SIG-M5 (cell line): ENCODE measurements at places on chromosomes 7 and 10.

DNA sequence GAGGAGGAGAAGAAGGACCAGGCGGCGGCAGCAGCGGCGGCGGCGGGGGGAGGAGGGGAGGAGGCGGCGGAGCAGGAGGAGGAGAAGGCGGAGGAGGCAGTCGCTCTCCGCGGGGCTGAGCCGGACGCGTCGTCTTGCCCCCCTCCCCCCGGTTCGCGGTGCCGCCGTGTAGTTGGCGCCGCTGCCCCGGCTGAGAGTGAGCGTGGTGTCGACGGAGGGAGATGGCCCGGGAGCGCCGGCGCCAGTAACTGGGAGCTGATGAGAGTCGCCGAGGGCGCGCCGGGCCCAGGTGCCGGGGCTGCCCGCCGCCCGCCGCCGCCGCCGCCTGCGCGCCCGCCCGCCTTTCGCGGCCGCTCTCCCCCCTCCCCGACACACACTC, 257 bp downstream of the WAC start:
- no peak for DNase-seq

DNA sequence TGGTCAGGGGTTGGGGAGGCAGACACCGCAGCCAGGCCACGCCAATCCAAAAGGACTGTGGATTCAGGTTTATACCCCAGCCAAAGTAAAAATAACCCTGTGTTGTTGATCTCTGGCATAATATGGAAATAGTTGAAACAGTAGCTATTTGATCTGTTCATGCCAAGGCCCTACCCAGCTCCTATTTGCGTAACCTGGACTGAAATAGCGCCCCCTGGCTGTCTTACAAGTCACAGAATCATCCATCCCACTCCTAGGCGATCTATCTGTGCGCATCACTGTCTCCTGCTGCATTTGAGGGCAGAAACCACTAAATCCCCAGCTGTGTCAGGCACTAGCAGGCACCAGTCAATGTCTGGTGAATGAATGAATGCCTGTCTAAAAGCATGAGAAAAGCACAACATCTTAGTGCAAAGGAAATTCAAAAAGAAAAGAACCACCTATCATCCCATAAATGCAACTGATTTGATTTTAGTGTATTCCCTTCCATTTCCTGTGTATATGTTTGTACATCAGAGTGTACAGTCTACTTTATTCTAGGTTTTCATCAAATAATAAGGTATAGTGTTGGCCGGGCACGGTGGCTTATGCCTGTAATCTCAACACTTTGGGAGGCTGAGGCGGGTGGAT, 160.0 kb downstream of the SLIT1 start:
- DNase-seq: no peak

GRCh38 chr7:11343818-11344413, 370.2 kb downstream of the PHF14 start:
- DNase-seq: no peak

DNA sequence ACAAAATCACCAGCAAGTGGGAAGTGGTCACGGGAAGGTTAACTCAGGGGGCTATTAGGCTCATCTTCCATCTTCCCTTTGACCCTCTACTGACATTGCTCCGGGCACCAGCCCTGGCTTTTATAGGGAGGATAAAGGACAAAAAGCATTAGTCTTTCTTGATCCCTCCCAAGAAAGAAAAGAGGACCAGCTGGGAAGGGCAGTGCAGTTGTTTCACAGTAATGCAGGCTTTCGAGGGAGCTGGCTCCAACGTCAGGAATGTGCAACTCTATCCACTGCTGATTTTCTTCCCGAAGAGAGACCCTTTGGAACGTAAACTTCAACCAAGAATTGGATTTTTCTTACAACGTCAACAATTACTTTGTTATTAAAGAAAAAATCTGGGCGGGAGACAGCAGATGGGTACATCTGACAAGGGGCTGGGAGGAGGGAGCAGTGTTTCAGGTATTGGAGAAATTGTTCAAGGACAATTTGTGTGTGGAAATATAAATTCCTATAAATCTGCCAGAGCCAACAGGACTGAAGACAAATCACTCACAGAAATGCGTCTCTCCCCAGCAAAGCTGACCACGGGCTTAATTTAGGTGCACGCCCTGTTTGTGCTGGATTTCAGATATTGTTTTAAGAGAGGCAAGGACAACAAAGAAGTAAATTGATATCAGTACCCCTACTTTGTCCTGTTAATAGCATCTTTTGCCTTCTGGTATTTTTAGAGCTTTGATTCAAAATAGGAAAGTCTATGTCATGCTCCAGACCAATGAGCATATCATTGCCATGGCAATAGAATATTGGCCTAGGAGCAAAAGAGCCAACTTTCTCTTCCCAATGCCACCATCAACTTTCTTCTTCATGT, 23.4 kb upstream of the ARID5B start:
- DNase-seq: no peak

GRCh38 chr10:29585488-29585976, 49.2 kb downstream of the SVIL start:
- DNase-seq: no peak

GRCh38 chr7:65390588-65390987, 16.9 kb downstream of the ZNF92 start:
- DNase-seq: no peak

DNA sequence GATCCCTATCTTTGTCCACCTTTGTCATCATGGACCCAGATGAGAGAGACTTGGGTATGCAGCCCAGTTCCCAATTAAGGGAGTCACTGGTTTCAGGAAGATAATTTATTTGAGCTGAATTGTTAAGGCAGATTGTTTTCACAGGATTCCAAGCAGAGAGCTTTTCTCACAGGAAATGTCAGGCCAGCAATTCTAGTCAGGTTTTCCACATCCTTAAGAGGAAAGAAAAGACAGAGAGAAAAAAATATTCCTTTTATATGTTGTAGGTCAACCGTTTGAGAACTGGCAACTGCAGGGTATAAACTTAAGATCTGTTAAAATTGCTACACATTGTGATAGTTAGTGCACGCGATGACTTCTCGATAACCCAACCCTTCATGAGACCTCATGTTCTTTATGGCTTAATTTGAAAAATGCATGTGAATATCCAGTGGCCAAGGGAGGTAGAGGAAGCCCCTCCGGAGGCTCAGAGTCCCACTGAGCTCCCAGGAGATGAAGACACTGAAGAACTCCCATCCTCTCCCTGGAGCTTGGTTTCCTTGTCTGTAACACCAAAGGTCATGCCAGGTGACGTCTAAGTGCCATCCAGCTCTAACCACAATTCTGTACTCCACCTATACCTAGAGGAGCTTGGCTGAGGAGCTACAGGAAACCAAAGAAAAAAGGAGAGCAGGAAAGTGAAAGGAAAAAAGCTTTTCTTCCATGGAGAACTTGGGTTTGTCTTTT, 45.6 kb downstream of the MINDY4 start:
- no peak for DNase-seq

- DNase-seq: no peak
Observed at GRCh38 chr7:119572541-119572940, 700.4 kb upstream of the KCND2 start.

DNA sequence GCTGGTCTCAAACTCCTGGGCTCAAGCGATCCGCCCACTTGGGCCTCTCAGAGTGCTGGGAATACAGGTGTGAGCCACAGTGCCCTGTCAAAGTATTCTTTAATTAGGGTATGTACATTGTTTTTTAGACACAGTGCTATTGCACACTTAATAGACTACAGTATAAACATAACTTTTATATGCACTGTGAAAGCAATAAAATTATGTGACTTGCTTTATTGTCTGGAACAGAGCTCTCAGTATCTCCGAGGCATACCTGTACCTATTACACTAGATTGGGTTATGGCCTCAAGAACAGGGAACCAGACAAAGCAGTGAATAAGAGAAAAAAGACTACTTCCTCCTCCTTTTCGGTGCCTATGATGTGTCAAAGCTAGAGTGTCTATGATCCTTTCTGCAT, 13.1 kb downstream of the ATOH7 start:
- no peak for DNase-seq

- DNase-seq: no peak
Observed at GRCh38 chr7:82616059-82616728, 172.6 kb upstream of the CACNA2D1 start.

GRCh38 chr7:35799846-35800717, 775 bp upstream of the SEPTIN7 start:
- peak; percentile 9 for DNase-seq

- no peak for DNase-seq
Observed at GRCh38 chr10:11351801-11352200, 259.6 kb downstream of the USP6NL start.

DNA sequence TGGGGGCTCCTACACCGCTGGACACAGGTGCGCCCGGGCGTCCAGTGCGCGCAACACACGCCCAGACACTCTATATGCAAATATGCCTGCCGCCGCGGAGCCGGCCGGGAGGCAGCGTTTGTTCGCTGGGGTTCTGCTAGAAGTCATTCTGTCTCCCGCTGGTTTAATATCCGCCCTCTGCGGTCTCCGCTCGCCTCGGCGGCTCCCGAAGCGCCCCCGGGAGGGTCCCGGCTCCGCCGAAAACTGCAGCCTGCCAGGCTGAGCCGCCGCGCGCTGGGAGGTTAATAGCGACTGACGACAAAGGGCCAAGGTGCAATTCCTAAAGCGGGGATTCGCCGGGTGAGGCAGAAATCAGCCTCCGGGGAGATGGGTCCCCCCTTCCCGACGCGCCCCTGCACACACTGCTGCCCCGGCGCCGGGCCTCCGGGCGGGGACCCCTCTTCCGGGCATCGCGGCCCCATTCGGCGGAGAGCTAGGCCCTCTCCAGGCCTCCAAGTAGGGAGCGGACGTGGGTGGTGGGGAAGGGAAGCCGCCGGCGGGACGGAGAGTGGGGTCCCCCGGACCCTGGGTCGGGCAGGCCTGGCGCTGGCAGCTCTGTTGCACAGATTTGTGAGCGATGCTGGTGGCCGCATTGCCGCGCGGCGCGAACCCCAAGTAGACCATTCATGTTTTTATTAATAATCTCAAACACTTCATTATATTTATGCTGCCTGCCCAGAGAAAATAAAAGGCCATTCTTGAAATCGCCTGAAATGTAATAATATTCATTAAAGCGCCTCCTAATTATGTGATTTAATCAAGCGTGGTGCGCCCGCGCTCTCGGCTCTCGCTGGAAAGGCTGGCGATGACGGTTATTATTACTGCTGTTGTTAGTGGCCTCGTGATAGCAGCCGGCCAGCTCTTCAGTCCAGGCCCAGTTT, 9.1 kb downstream of the EN2 start:
- DNase-seq: no peak

DNA sequence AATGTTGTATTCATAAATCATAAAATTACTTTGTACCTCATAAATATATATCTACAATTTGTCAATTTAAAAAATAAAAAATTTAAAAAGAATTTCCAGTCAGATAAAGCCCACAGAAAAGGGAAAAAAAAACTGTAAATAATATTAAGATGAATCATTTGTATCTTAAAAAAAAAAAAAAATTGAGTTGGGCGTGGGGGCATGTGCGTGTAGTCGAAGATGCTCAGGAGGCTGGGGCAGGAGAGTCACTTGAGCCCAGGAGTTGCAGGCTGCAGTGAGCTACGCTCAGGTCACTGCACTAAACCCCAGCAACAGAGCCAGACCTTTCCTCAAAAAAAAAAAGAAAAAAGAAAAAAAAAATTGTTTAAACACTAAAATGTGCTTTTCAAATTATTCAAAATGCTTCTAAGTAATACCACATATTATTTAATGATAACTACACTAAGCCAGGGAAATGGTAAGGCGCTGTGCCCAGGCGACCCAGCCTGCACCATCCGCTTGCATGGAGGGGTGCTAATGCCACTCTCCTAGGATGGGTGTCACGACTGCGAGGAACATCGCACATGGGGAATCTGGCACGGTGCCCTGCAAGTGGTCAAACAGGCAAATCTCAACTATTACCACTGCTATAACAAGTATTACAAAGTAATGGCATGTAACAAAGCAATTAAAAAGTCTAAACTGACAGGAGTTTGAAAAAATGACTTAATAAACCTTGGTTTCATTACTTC, 15.4 kb downstream of the GLUD1 start:
- no peak for DNase-seq

GRCh38 chr7:106326594-106327537, 42.1 kb upstream of the NAMPT start:
- no peak for DNase-seq

- no peak for DNase-seq
Observed at GRCh38 chr7:16940776-16941175, 59.0 kb upstream of the AGR3 start.

- no peak for DNase-seq
Observed at GRCh38 chr7:77501192-77501515, 35.9 kb upstream of the PTPN12 start.

DNA sequence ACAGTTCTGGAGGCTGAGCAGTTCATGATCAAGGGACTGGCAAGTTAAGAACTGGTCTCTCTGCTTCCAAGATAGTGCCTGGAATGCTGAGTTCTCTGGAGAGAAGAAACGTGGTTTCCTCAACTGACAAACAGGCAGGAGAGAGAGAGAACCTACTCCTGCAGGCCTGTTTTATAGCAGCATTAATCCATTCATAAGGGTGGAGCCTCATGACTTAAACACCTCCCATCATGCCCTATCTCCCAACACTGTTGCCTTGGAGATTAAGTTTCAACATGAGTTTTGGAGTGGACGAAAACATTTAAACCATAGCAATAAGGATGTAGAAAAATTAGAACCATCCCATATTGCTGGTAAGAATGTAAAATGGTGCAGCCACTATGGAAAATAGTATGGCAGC, 32.3 kb upstream of the IMMP2L start:
- DNase-seq: no peak
